Stimulated activated CD8-positive, alpha-beta memory T cell treated with anti-CD3 and anti-CD28 coated beads, Interleukin-15, amount 100 ng/mL, for 4 hours (primary cell): ENCODE measurements at places on chromosomes 12 and 14.

DNA sequence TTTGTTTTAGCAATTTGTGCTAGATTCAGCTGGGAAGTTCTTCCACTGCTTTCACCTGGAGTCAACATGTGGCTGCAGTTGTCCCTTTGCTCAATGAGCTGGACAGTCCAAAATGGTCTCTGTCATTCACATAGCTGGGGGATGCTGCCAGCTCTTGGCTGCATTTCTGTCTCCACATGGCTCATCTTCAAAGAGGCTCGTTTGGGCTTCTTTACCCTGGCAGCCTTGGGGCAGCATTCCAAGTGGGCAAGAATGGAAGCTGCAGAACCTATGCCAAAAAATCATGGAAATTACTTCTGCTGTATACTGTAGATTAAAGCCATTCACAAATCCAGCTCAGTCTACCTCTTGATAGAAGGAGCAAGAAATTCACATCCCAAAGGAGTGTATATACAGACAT is 199.1 kb downstream of the SLC5A8 start:
- no peak for DNase-seq

- DNase-seq = no peak
Measured at GRCh38 chr14:90609376-90609775, 206.9 kb downstream of the TTC7B start.

DNA sequence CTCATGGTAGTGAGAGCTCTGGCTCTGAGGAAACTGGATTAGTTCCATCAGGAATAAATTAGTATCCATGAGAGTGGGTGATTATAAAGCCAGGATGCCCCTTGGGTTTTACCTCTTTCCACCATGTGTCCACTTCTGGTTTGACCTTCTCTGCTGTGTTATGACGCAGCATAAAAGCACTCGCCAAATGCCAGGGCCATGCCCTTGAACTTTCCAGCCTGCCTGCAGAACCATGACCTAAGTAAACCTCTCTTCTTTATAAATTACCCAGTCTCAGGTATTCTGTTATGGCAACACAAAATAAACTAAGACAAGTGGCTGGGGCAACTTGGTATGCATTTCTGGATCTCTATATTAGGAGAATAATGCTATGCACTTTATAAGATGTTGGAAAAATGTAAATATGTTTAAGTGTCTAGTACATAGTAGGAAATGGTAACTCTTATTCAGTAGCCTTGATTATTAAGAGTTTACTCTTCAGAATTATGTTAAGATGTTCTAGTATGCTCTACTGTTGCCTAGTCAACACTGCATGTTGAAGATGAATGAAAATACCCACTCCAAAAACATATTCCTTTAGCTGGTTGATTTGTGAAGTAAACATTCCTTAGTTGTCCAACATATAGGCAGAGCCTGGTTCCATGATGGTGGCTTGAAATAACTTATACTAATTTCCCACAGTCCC is 455.6 kb upstream of the TMPO start:
- no peak for DNase-seq

- no peak for DNase-seq
Measured at GRCh38 chr12:53977596-53978445, 3.1 kb upstream of the HOTAIR start.

- DNase-seq = no peak
Measured at GRCh38 chr12:30692470-30692869, 3.2 kb downstream of the IPO8 start.

- no peak for DNase-seq
Measured at GRCh38 chr12:13093191-13093847, 10.1 kb downstream of the GSG1 start.

DNA sequence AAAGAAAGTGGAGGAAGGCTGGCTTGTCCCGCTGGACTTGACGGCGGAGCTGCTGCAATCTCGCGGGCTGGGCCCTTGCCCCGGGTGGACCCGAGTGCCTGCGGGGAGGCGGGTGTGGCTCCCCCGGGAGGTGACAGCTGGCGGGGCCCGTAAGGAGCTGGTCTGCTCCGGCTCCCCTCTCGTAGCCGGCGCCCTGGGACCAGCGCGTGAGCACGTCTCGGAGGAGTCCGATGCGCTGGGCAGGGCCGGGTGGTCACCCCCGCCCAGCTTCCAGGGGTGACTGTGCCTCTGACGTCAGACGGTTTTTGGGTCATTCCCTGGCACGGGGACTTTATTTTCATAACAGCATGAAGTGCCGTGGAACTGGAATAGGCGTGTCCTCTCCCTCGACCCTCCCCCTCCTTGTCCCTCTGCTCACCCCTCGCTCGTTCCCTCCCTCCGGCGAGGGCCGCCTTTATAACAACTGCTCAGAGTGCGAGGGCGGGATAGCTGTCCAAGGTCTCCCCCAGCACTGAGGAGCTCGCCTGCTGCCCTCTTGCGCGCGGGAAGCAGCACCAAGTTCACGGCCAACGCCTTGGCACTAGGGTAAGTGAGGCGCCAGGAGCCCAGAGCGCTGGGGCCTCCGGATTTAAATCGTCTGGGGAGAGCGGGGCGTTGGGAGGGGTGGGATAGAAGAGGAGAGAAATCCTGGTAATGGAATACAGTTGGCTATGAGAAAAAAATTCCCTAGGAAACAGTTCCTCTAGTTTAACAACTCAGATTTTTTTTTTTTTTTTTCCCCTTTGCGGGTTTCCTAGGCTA is at the start of gene GPRC5A:
TSS of gene GPRC5A (plus strand) at position 483 of the 801 bp plus-strand sequence. CDS start 16,688 bp downstream, outside the sequence.
- DNase-seq = no peak

- DNase-seq = no peak
Measured at GRCh38 chr12:103751600-103751999, 89.4 kb downstream of the NT5DC3 start.

DNA sequence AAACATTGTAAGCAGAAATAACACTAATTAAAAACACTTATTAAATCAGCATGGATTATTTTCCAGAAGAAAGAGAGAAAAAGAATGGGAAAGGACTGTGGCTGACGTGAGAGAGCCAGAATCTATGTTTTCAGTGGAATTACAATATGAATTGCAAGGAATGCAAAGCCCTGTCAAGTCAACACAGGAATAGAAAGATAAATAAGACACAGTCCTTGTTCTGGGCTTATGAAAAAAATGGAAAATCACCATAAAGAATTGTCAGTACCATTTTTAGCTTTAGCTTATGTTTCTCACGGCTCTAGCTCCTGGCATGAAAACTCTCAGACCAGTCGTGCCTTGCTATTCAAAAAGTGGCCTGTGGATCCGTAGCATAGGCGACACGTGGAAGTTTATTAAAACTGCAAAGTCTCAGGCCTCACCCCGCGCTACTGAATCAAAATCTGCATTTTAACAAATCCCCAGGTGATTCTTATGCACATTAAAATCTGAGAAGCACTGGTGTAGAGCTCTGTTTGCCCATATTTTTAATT is 549.1 kb downstream of the RPS29 start:
- no peak for DNase-seq

DNA sequence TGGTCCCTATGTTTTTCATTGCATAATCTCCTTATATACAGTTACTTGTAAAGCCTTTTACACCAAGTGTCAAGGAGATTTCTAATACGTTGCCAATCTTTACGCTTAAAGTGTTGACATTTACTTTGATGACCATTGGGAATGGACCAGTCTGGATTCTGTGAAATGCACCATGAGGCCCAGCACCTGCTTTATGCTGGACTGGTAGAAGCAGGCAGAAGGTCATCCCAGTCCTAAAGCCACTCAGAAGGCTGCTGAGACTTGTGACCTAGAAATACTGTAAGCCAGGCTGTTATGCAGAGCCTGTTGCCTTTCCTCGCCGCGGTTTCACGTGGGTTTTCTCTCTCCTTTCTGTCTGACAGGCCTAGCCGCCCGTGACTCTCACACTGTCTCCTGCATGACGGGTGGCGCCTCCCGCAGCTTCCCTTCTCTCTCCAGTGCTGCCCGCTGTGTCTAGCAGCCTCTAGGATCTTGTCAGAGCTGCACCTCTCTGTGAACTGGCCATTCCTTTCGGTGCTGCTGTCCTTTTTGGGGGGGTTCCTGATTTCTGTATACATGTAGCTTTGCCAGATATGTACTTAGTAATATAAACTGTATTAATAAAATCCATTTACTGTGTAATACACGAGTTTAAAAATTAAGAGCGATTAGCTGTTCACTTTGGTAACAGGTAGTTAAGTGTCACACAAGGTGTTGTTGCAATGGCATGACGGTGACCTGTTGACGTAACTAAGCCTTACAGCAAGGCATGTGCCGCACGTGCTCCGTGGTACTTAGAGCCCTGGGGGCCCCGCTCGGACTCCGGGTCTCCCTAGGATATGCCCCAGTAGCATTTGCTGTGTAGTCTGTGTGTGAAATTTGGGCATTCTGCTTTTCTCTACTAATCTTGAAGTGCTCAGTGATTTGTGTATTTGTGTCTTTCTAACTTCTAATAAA is 29.7 kb downstream of the XRCC3 start:
- no peak for DNase-seq

DNA sequence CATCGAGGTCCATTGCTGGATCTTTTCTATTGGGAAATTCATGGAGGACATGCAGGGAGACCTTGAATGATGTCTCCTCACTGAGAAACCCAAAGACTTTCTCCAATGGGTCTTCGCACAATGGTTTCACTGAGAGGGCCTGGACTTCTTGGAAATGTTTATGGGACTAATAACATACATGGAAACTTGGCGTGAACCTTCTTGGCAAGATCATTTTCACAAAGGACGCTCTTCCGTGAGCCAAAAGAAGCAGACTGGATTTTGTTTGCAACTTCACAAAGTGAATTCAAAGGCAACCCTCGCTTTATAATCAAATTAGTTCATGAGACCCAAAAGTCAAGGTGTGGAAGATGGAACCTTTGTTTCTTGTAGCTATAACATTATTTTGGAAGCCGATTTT is 154.4 kb downstream of the TMEM132C start:
- no peak for DNase-seq

GRCh38 chr14:62768753-62769152 is 276.5 kb downstream of the KCNH5 start:
- DNase-seq = no peak

- no peak for DNase-seq
Measured at GRCh38 chr12:67035121-67035520, 234.0 kb upstream of the CAND1 start.
